ENCODE measurements at places on chromosomes 4 and X.

DNA sequence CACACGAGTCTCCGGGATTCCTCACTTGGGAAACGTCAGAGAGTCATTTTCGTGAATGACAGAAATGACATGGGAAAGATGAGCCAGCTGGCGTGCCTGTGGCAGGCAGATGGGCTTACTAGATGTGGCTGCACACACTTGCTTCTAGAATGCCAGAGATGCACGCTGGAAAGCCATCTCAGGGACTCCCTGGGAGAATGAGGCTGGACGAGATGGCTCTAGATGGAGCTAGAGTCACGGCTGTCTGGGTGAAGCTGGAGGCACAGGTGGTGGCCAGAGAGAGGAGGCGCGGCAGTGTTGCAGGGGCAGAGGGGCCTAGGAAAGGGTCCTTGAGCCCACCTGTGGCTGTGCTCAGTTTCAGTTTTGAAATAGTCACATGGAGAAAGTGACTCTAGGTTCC lies 26.0 kb downstream of the TKTL1 start:
- DNase-seq = no peak

DNA sequence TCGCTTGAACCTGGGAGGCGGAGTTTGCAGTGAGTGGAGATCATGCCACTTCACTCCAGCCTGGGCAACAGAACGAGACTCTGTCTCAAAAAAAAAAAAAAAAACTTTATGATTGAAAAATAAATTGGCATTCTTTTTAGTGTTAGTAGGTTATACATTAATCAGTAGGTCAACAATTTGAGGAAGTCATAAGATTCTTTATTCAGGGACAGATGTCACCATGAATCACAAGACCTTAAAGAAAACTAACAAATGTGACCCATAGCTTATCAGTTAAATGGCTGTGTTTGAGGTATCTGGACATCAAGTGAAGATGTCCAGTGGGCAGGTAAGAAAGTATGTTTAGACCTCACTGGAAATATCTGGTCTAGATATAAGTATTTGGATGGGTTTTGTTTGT lies 9.3 kb upstream of the PRMT9 start:
- DNase-seq = no peak

- no peak for DNase-seq
Observed at GRCh38 chr4:38111717-38112116, 151.5 kb downstream of the PTTG2 start.

GRCh38 chr4:105715692-105716278 lies 7.2 kb downstream of the GSTCD start:
- no peak for DNase-seq

- DNase-seq = no peak
Observed at GRCh38 chr4:8515316-8516060, 64.7 kb upstream of the GPR78 start.

GRCh38 chr4:3760346-3760745 lies 5.8 kb upstream of the ADRA2C start:
- DNase-seq = no peak

DNA sequence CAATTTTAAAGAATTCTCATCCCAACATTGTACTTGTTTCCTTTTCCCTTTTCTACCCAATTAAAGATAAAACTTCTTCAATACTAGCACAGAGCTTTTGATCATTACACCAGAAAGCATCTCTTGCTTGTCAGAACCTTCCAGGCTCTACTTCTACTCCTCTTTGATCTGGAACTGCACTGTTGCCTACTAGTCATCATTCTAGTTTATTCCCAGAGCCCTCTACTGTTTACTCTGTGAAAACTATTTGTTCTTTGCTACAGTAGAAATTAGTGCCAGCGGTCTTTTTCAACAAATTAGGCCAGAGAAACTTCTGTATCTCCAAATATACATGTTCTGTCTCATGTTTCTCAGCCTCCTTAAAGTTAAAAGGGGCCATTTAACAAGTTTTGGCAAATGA lies 46.8 kb upstream of the TMPRSS11F start:
- DNase-seq = no peak

DNA sequence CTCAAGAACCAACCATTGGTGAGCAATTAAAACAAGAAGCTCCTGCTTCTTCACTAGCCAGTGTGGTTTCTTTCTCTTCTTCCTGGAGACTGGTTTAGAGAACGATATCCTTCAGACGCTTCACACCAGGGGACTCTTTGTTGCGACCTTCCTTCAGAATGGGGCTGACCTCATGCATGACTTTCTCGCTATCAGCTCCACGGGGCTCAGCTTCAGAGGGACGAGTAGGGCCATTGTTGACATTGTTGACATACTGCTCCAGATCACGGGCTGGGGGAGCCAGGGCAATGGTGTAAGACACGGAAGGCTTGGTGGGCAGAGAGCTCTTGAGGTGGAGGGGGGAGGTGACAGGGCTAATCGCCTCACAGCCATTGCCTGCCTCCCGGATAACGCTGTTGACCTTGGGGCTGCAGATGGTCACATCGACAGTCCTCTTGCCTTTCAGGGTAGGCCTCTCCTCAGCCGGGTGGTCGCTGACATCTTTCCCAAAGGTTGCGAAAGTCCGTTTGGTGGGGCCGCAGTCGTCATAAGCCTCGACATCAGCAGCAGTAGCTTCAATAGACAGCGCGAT lies 113.8 kb downstream of the PCDH19 start:
- DNase-seq = no peak

DNA sequence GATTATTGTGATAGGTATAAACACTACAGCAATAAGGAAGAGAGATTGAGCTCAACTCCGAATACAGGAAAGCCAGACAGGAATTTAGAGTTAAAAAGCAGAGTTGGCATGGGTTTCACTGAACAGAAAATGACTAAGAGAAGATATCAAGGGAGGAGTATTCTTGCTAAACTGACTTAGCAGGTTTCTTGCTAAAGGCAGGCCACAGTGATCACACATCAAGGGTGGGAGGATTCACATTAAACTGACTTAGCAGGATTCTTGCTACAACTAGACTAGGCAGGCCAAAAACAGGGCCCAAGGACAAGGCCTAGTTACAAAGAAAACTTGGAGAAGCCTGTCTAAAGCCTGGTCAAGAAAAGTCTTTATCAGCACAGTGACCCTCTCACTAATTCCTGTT lies 195.1 kb downstream of the MAGEB5 start:
- DNase-seq = no peak

- peak; percentile 64 for DNase-seq
Observed at GRCh38 chr4:123398853-123399626, 2.4 kb downstream of the SPRY1 start.

DNA sequence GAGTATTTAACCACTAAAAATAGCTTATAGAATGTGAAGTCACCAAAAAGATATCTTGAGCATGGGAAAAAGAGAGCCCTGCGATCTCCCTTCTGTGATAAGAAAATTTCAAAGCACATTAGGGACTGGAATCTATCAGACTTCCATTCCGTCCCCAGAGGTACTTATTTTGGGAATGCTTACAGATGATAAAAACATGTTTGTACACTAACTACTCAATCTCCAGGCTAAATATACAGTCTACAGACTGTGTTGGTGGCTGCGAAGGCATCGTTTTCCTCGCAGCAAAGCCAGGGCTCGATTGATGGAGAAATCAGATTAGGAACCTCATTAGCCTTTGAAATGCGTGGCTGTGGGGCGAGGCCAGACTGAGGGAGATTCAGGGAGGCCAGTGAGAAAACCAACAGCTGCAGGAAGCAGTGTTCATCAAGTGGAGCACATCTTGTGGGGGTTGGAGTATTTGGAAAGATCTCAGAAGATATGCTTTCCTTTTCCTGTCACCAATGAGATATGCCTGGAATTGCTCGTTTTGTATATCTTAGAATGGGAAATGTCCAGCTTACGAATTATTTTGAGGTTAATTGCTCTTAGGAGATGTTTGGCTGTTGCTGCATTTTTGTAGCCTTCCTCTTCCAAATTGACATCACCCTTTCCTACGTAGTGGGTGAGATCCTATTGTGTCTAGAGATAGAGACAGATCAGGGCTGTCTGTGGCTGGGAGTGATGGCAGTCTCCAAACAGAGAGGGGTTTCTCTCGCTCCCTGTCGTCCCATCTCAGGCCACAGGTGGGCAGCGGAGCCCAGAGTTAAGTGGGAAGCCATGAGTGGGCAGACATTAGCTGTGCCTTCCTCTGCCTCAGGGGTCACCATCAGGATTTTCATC lies 224.9 kb upstream of the FAT1 start:
- no peak for DNase-seq

- DNase-seq = no peak
Observed at GRCh38 chr4:68951078-68951805, at the start of gene UGT2A3. Gene UGT2A3 (minus strand): TSS chr4:68951804. CDS start chr4:68951760, 44 bp downstream.

GRCh38 chrX:23795221-23795620 lies 12.2 kb downstream of the SAT1 start:
- no peak for DNase-seq

GRCh38 chrX:17990532-17990931 lies 129.4 kb upstream of the RAI2 start:
- DNase-seq = no peak

GRCh38 chrX:15382813-15383212 lies 1.4 kb downstream of the VEGFD start:
- DNase-seq = no peak

DNA sequence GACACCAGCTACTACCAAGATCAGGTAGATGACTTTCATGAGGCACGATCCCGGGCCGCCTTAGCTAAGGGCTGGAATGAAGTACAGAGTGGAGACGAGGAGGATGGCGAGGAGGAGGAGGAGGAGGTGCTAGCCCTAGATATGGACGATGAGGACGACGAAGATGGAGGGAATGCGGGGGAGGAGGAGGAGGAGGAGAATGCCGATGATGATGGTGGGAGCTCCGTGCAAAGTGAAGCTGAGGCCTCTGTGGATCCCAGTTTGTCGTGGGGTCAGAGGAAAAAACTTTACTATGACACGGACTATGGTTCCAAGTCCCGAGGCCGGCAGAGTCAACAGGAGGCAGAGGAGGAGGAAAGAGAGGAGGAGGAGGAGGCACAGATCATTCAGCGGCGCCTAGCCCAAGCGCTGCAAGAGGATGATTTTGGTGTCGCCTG lies 481 bp downstream of the UTP3 start:
- DNase-seq = no peak

DNA sequence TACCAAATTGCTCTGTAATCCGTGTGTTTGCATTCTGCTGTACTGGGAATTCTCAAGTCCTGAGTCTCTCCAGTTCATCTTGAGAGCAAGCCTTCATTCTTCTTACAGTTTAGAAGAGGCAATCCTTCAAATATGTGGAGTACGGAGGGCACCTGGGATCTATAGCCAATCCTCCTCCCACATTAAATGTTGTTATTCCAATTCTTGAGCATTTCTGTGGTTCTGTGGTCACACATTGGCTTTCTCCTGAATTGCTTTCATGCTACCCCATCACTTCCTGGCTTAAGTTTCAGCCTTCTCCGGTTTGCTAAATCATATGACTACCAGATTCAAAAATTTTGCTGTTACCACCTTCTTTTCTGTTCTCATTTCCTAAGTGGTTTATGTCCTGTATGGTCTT lies 611.1 kb downstream of the PCDH19 start:
- DNase-seq = no peak

GRCh38 chr4:629915-630641 lies 4.7 kb downstream of the PDE6B start:
- DNase-seq = no peak

- DNase-seq = no peak
Observed at GRCh38 chr4:121824950-121825349, 1.3 kb upstream of the CCNA2 start.

GRCh38 chr4:56077676-56078075 lies 128.9 kb downstream of the CEP135 start:
- no peak for DNase-seq

- no peak for DNase-seq
Observed at GRCh38 chrX:72713130-72713529, 976 bp downstream of the PHKA1 start.

- no peak for DNase-seq
Observed at GRCh38 chrX:17613979-17614588, 123.2 kb upstream of the SCML1 start.

GRCh38 chrX:105314458-105314857 lies 94.0 kb upstream of the TEX13A start:
- peak; percentile 11 for DNase-seq

DNA sequence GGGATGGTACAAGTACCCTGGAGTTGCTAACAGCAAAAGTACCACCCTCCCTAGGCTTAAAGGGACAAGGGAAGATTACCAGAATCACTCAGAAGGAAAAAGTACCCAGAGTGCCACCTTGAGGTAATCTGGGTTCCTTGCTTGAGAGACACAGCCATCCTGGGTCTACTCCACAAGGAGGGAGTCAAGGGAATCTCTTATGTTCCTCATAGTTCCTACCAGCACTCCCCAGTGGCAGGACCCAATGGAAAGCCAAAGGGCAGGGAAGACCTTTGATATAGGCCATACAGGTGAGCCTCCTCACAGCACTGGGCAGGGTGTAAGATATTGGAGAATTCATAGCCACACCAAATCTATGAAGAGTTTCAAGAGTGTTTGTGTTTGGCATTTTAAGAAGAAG lies 5.7 kb downstream of the IL2 start:
- no peak for DNase-seq

- DNase-seq = no peak
Observed at GRCh38 chr4:8028368-8028767, 88.7 kb upstream of the AFAP1 start.

GRCh38 chr4:157358439-157358838 lies 137.9 kb downstream of the GRIA2 start:
- no peak for DNase-seq

- no peak for DNase-seq
Observed at GRCh38 chr4:133424605-133425004, 275.5 kb downstream of the PCDH10 start.

DNA sequence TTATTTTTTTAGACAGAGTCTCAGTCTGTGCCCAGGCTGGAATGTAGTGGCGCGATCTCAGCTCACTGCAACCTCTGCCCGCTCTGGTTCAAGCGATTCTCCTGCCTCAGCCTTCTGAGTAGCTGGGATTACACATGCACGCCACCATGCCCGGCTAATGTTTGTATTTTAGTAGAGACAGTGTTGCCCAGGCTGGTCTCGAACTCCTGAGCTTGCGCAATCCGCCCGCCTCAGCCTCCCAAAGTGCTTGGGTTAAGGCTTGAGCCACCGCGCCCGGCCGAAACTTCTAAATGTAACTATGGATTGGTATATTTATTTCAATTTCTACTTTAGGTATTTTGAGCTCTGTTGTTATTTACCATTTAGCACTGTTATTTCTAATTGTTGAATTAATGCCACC lies 79.4 kb downstream of the FAM193A start:
- DNase-seq = no peak

DNA sequence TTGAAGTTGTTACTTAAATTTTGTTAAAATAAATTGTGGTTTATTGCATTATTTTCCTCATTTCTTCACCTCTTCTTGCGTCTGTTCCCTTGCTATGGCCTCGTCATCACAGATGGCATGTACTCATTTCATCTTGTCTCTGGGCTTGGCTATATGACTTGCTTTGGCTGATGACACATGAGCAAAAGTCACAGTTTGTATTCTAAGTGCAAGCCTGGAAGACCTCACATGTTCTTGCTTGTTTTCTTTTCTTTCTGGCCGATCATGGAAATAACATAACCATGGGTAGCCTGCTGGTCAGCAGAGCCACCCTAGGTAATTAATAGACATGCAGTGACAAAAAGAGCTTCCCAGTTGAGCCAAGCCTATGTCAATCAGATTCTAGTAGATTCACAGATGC lies 527.9 kb downstream of the SPRY1 start:
- DNase-seq = no peak

GRCh38 chr4:40301603-40302002 lies 33.5 kb upstream of the CHRNA9 start:
- no peak for DNase-seq

Measured in pulmonary artery endothelial cell (primary cell).